ENCODE measurements at places on chromosomes 7 and 10.

DNA sequence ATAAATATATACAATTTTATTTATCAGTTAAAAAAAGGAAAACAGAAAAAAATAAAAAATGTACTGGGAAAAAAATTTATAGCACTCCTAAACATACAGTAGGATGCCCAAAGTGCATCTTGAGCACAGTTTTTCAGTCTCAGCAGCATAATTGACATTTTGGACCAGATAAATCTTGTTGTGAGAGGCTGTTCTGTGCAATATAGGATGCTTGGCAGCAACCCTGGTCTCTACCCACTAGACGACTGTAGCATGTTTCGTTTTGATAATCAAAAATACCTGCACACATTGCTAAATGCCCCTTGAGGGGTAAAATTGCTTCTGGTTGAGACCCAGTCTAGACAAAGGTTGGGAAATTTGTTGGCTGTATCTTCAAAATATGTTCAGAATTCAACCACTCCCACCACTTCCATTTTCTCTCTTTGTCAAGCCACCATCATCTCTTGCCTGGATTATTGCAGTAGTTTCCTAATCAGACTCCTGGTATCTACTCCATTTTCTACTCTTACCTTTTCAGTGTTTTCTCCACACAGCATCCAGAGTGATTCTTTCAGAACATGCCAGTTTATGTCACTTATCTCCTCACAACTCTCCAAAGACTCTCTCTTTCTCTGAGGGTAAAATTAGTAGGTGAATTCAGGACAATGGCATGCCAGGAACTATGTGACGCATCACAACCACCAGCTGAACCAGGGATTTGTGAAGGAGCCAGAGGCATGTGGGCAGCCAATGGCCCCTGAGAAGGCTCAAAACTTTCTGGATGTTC, 91.4 kb downstream of the GPR85 start:
- no peak for DNase-seq

DNA sequence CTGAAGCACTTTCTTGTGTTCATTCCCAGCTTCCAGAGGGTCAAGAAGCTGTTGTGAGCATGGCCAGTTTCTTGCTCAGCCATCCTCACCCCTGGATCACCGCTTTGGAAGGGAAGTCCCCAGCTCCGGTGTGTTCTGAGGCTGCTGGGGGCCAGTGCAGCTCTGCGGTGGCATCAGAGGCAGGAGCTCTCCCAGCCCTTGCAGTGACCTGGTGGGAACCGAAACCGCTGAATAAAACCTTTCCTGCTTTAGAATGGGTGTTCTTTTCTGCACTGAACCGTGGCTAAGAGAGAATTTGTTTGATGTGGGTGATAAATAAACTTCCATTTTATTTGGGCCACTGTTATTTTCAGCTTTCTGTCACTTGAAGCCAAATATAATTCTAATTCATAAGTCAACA, 450.9 kb upstream of the VSTM2A start:
- no peak for DNase-seq

DNA sequence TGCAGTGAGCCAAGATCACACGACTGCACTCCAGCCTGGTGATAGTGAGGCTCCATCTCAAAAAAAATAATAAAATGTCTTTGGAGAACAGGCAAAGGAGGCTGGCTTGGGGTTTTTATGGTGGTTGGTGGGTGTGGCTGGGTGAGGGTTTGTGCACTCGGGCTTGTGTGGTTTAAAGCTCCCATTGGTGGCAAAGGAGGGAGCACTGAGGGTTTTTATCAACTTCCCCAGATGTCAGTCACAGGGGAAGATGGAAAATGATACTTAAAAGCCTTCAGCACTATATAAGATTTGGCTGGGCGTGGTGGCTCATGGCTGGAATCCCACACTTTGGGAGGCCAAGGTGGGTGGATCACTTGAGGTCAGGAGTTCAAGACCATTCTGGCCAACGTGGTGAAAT, 16.3 kb upstream of the RNF216 start:
- DNase-seq, result no peak

DNA sequence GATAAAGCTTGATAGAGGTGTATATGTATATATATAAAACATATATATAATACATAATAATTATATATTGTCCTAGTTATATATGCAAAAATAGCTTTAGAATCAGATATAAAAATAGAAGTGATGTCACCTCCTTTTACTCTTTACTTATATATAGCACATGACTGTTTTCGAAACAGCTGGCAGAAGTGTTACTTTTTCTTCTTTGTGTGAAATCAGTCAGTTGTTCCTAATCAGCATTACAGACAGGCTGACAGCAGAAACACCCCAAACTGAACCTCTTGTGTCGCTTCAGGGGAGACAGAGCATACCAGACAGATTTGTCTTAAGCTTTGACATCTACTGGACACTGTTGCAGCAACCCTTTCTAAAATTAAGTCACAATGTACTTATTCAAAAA, 684.9 kb upstream of the CELF2 start:
- no peak for DNase-seq

- DNase-seq, result no peak
Observed at GRCh38 chr7:34042406-34042805, 137.1 kb downstream of the BMPER start.

DNA sequence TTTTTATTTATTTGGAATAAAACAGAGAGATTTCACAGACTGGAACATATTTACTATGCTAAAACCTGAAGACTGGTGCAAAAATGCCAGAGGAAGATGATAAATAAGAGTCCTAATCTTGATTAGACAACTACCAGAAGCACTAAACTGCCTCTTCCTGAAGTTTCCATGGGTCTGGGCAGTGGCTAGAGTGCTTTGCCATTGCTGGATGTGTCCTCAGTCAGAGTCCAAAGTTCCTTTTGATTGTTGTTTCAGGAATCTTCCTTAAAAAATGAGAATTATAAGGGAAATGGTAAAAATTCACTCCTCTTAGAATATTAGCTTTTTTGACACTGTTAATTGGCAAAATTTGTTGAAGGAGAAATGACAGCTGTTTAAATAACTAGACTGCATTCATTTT, 86.3 kb upstream of the AHR start:
- DNase-seq, result no peak

DNA sequence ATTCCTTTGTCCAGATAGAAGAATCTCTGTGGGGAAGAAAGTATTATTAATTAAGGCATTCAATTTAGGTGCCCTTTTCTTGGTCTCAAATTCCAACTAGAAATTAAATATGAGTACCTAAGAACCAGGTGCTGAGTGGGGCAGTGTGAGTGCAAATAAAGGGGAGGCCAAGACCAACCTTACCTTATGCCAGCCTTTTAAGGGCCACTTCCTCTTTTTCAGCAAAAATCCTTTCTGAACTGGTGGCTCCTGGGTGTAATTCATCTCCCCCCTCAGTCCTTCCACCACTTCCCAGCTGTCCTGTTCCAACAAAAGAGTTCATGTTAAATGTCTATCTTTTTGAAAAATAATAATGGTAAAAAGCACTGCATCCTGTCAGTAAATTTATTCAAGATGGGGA, 108.2 kb downstream of the OSBPL3 start:
- DNase-seq, result no peak

- DNase-seq, result no peak
Observed at GRCh38 chr10:107164992-107165391, 486 bp upstream of the SORCS1 start.

- no peak for DNase-seq
Observed at GRCh38 chr10:71636588-71636987, 83.0 kb downstream of the C10orf105 start.

DNA sequence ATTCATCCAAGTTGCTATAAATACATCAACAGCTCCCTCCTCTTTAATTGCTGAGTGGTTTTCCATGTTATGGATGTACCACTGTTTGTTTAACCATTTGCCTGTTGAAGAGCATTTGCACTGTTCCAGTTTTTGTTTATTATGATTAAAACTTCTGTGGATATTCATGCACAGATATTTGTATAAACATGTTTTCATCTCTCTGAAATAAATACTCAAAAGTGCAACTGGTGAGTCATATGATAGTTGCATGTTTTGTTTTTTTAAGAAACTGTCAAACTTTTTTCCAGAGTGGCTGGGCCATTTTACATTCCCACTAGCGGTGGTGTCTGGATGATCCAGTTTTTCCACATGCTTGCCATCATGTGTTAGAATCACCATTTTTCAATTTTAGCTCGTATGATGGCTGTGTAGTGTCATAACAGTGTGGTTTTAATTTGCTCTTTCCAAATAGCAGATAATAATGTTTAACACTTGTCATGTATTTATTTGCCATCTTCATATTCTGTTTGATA, 33.6 kb downstream of the MEOX2 start:
- no peak for DNase-seq

- DNase-seq, result no peak
Observed at GRCh38 chr10:114795039-114795438, 26.5 kb upstream of the FHIP2A start.

- DNase-seq, result no peak
Observed at GRCh38 chr10:34280599-34281374, 534.3 kb downstream of the PARD3 start.

DNA sequence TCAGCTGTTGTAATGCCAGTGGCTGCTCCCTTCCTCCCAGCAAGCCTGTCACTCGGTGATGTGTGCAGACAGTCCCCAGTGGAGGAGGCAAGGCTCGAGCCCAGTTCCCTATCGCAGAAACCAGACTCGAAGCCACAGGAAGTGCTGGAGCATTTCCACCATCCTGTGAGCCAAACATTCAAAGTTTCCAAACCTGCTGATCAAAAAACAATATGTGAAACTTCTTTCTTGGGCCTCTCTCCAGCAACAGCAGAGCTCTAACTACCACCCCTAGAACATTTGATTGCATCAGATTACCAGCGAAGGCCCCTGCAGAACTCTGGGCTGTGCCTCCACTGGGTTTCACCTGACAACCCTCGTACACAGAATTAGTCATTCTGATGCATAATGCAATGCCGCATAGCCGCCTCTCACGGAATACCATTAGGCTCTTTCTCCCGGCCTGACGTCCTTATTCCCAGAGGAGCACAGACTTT, 94.0 kb downstream of the ELMO1 start:
- no peak for DNase-seq

GRCh38 chr7:77702968-77703472, 6.8 kb downstream of the RSBN1L start:
- DNase-seq, result no peak

- no peak for DNase-seq
Observed at GRCh38 chr7:26534649-26535482, 243.2 kb downstream of the SNX10 start.

GRCh38 chr10:25304606-25305005, 129.8 kb downstream of the GPR158 start:
- no peak for DNase-seq

DNA sequence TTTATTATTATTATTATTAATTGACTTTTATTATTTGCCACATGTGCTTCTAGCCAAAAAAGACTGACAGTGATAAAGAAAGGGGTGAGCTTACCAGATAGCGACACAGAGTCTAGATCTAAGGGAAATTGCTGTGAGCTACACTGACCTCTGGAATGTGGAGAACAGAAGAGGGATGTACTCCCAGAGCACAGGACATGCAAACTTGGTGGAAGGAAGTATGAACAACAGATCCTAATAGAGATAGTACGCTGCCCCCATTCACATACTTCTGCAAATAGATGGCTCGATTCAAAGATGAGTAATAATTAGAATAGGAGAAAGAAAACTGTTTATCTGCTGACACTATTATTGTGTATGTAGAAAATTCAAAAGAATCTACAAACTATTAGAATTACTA, 109.3 kb upstream of the HPS1 start:
- DNase-seq, result no peak

GRCh38 chr10:133327651-133328357, 8.9 kb downstream of the CALY start:
- no peak for DNase-seq

DNA sequence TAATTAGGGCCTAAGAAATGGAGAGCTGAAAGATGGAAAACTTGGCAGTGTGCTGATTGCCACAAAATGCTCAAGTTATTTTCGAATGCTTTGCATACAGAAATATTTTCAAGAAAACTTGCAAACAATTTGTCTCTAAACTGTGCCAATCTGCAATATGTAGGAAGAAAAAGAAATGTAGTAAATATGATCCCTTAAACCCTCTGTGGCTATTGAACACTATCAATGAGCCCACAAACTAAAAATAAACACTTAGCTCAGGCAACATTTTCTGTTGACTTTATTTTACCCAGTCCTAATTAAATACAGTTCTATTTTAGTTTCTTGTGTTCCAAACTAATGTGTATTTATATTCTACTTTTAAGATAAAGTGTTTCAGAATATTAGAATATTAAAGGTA, 342.1 kb downstream of the SEMA3D start:
- no peak for DNase-seq

DNA sequence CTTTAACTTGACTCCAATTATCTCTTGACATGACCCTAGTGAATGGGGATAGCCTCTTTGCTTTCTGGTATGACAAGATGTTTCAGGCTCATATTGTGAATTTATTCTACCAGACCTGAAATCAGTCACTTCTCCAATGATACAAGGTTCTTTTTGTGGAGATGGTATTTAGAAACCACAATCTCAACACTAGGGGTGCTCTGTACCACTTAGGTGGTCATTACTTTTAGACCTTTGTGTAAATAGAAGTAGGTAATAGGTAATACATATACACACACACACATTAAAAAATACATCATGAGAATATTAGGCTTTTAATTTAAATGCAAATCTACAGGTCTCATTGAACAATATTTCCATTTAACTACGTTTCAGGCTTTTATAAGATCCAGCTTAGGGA, 199.0 kb upstream of the RHOBTB1 start:
- no peak for DNase-seq

DNA sequence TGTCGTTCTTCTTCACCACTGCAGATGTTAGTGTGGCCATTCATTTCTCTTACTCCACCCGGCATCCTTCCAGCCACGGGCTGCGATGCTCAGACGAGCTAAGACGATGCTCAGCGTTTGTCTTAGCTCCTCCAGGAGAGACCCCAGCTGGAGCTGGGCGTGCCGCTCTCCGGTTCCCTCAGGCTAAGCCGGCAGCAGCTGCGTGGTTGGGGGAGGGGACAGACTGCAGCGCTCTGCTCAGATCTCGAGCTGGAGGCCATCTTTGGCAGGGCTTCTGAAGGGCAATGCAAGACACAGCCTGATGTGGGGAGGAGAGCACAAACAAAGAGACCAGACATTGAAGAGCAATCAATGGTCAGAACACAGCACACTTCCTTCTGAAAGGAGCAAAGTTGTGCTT, 4.8 kb downstream of the INA start:
- no peak for DNase-seq

GRCh38 chr10:1395025-1395480, 338.9 kb downstream of the WDR37 start:
- no peak for DNase-seq

GRCh38 chr7:111238886-111239285, 148.0 kb downstream of the LRRN3 start:
- DNase-seq, result no peak

- no peak for DNase-seq
Observed at GRCh38 chr7:44958645-44959344, 20.0 kb downstream of the MYO1G start.

DNA sequence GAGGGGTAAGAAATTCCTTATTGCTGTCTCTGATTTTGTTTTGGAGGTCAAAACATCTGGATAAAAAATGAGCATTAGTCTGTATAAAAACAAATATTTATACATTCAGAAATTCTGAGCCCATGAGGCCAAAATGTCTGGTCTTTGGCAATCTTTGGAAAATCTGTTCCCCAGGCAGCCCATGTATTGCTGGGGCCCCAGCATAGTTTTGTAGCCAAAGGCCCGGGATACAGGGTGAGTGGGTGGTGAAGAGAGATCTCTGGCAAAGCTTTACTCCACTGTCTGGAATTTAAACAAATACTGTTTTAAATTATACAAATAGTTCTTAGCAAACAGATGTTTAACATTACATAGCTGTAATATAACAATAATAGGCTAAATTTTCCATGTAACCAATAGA, 134.7 kb upstream of the GALNT17 start:
- no peak for DNase-seq

- no peak for DNase-seq
Observed at GRCh38 chr10:71516890-71517289, 120.2 kb downstream of the CDH23 start.

Measured in activated gamma-delta T cell treated with Interleukin-2 at 50 U/mL for 16 hours (primary cell).